ENCODE measurements at places on chromosomes 7 and 10.

- DNase-seq: no peak
Observed at GRCh38 chr7:26556061-26556881, 264.6 kb downstream of the SNX10 start.

GRCh38 chr10:77455561-77455960 is 182.0 kb downstream of the KCNMA1 start:
- DNase-seq: no peak

- DNase-seq: no peak
Observed at GRCh38 chr7:90618876-90619275, 22.8 kb downstream of the CDK14 start.

GRCh38 chr7:1716263-1717094 is 46.4 kb downstream of the ELFN1 start:
- DNase-seq: no peak

DNA sequence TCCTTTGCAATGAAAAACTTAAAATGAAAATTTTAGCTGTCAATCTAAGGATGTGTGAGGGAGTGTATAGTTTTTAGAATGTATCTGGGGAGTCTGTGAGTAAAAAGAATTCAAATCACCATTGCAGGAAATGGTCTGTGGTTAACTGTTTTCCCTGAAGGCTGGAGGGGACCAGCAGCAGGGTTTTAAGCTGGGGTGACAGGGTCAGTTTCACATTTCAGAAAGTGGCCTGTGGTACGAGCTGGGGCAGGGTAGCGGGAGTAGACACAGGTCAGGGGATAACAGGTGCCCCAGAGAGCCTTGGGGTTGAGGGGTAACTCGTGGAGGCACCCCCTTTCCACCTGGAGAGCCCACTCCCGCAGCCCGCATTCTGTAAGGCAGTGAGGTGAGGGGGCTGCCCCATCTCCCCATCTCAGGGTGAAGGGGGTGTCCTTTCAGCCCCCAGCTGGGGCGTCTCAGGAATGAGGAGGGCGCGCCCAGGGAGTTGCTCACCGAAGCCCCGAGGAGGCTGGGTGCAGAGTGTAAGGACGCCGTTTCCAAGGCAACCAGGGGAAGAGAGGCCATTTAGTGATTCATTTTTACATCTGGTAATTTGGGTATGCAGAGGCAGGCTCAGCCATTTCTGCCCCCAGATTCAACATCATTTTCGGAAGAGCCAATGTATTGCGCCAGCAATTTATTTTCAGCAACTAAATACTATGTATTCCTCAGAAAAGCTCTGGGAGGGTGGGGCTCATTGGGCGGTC is 168.9 kb downstream of the SLIT1 start:
- DNase-seq: no peak

DNA sequence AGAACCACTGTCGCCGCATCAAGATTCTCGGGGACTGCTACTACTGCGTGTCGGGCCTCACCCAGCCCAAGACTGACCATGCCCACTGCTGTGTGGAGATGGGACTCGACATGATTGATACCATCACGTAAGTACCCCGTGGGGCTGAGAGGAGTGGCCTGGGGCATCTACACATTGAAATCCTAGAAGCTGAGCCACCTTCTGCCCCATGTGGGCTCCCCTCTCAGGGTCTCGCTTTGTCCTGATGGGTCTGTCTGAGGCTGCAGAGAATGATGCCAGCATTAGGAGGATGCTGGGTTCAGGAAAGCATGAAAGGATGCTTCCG is 74.5 kb downstream of the ADCY1 start:
- no peak for DNase-seq

- no peak for DNase-seq
Observed at GRCh38 chr7:155296788-155297516, 726 bp upstream of the INSIG1 start.

DNA sequence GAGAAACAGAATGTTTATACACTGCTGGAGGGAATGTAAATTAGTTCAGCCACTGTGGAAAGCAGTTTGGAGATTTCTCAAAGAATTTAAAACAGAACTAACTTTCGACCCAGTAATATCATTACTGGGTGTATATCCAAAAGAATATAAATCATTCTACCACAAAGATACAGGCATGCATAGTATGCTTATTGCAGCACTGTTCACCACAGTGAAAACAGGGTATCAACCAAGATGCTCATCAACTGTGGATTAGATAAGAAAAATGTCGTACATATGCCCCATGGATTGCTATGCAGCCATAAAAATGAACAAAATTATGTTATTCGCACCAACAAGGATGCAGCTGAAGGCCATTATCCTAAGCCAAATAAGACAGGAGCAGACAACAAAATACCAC is 343.1 kb upstream of the KCND2 start:
- DNase-seq: no peak

DNA sequence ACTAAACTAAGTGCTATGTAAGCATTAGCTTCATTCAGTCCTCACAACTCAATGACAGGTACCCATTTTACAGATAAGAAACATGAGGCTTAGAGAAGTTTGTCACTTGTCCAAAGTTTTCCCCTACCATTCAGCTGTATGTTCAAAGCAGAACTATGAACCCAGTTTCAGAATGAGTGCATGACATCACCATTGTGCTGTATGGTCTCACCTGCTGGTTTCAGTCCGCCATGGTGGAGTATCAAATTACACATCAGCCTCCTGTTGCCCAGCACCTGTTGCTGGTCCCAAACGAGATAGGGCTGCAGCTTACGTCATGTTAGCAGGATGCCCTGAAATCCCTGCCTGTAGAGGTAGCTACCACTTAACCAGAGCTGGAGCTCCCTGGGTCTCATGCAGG is 95.0 kb downstream of the DYNC1I1 start:
- no peak for DNase-seq

- DNase-seq: no peak
Observed at GRCh38 chr7:50156706-50157105, 63.7 kb upstream of the ZPBP start.

DNA sequence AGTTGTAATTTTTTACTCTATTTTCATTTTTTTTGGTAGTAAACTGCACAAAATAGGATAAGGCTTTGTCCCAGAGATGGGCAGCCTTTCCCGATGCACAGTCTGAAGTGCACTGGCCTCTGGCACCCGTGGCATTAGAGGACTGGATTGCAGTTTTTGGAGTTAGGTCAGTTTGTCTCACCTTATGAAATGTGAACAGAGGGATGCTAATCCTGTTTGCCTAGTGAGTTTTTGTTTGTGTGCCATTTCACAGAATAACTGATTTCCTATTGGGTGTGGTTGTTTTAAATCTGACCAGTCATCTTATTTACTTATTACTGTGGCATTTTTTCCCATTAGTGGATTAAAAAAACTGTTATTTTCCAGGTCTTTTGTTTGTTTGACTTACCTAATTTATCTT is 109.5 kb upstream of the GATA3 start:
- no peak for DNase-seq

- no peak for DNase-seq
Observed at GRCh38 chr7:94763268-94763667, 107.3 kb upstream of the SGCE start.

DNA sequence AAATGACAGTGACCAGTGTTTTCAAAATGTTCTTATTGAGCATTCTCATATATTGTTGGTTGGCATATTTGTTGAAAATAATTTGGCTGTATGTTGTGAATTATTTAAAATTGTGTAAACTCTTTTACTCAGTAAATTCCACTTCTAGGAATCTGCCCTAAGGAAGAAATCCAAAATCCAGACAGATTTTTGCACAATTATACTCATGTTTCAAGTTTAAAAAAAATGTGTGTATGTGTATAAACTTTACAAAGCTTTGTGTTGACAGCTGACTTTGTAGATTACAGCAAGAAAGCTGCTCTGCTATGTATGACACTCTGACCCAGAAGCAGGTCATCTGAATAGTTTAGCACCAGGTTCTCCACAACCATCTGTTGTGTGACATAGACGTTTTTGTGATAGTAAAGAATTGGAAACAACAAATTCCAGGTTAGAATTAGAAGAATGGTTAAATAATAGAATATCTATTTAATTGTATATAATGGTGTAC is 21.6 kb downstream of the KIFBP start:
- DNase-seq: no peak

DNA sequence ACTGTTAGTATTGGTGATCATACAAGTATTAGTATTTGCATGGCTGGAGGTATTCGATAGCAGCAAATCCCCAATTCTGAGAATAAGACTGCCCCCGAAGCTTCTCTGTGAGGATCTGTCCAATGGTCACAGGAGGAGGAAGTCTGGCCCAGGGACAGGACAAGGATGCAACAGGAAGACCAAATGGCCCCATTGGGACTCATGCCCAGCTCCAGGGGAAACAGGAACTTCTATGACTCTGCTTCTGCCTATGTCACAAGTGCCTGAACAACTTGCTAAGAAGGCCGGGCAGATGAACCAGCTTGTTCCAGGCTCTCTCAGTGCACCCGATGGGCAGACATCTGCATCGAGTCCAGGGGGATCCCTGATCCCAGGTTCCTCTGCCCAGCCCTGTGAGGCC is 172.0 kb upstream of the GRB10 start:
- no peak for DNase-seq

GRCh38 chr7:919924-920341 is 34.5 kb downstream of the ADAP1 start:
- no peak for DNase-seq

- no peak for DNase-seq
Observed at GRCh38 chr10:63887023-63887589, 365.9 kb downstream of the REEP3 start.

DNA sequence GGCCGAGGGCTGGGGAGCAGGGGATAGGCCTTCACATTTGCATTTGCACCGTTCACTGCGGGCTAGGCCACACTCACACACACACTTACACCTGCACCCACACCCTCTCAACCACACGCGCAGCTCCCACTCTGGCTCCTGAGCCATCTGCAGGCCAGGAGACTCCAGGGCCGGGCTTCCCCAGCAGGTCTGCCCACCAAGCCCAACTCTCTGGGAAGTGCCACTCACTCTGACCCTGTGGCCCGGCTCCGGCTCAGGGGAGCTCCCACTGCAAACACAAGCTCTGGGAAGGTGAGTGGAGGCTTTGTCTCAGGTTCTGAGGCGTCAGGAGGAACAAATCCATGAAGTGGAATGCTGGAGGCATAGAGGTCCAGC is 157.9 kb downstream of the NRF1 start:
- no peak for DNase-seq

DNA sequence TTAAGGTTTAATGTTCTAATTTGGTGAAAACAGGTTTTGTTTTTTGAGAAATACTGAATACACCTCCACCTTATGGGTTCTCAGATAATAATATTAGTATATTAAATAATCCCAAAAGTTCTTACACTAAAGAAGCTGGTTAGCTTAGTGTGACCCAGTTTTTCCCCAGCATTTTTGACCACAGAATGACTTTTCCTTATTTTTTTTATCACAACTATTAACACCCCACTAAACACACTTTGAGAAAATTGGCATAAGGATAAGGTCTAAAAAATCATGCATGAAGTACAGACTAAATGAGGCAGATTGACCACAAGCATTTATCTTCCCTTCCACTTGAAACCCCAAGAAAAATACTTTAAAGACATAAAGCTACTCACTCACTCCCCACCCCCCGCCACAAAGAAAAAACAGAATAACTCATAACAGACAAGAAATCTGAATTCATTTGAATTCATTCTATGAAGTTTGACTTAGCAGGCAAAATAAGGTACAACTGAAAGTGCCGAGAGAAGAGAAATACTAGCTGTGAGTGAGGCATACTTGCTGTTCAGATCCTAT is 49.7 kb upstream of the WNT16 start:
- DNase-seq: no peak

DNA sequence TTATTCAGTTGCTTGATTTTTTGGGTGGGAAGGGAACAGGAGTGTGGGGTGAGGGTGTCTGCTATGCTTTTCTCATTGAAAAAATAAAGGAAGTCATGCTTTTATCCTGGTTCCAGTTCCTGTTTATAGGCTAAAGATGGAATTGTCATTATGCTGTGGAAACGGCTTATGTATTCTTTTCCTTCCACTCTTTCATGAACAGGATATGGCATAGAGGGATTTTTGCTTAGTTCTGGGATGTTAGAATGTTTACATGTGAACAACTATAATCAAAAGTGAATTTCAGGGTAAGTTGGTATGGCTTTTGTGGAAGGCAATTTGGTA is 35.9 kb upstream of the PTPN12 start:
- DNase-seq: no peak

DNA sequence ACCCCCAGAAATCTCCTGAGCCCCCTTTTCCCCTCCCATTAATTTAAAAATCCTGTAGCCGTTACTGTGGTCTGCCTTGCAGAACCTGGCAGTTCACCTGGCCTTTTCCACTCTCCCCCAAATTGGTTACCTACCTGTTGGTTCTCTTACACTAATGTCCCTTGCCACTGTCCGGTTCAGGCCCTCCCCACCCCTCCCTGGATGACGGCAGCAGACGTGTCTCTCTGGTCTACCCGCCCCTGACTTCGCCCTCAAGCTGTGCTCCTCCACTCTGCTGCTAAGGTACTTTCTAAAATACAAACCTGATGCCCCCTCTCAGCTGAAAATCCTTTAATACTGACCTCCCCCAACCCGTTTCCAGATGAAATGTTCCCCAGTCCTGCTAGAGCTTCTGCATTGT is 15.6 kb upstream of the SH3PXD2A start:
- no peak for DNase-seq

- DNase-seq: no peak
Observed at GRCh38 chr10:21293518-21294356, 231.7 kb downstream of the SKIDA1 start.

GRCh38 chr7:54837168-54837567 is 78.2 kb upstream of the SEC61G start:
- no peak for DNase-seq

GRCh38 chr10:31645786-31646185 is 282.8 kb downstream of the ARHGAP12 start:
- DNase-seq: no peak

GRCh38 chr7:66466081-66466600 is 162.5 kb upstream of the KCTD7 start:
- no peak for DNase-seq

GRCh38 chr10:127992376-127992775 is 85.5 kb downstream of the PTPRE start:
- no peak for DNase-seq

DNA sequence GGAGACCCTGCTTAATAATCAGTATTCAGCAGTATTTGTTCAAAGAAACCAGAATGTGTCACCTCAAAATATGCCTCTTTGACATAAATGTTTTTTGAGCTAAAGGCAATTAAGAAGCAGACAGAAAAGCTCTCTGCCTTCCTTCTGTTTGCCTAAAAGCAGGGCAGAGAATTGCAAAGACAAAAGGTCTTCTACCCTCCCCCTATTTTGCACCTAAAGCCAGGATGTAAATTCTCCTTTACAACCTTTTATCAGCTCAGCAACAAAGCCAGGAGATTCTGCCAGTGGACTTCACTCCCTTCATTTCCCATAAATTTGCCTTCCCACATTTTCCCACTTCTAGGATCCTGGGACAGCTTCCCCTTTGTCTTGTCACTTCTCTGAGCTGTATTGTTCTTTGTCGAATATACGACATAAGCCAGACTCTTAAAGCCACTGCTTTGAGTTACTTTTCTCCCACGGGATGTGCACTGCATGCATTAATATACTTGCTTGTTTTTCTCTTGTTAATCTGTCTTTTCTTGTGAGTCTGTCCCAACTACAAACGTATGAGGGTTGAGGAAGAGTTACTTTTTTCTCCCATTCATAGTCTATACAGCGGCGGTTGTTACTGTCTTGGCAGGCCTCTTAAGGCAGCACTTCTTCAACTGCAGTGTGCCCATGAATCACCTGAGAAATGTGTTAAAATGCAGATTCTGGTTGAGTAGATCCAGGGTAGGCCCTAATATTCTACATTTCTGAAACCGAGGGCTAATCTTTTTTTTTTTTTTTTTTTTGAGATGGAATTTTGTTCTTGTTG is 48.2 kb downstream of the ST8SIA6 start:
- no peak for DNase-seq

- no peak for DNase-seq
Observed at GRCh38 chr7:90596671-90597562, 796 bp downstream of the CDK14 start.

GRCh38 chr7:155810770-155811559 is 1.3 kb downstream of the SHH start:
- DNase-seq: no peak
